ENCODE measurements at places on chromosomes 2 and 18.

DNA sequence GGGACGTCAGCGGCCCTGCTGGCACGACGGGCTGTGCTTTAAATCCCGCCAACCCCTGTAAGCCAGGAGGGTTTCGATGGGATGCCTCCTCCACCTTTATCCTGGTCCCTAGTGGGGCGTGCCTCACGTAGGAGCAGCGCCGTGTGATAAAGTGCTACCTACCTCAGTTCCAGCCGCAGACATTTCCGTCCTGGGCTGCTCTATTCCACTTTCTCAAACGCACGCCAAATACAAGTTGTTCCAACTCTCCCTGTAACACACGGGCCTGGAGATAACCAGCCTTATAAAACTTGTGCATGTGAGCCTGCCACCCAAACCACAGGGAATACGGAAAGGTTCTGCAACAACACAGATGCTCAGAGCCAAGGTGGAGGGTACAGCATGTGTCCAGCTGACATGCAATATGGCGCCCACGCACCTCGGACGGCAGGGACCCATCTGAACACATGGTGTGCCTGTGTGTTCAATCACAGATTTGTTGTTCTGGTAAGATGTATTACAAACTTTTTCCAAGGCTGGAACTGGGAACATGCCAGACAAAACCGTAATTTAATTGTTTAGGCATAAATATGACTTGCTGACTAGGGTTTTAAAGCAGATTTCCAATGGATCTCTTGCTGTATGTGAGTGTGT is 47.7 kb downstream of the ZNF516 start:
- peaks cover 29% of the 10 kb centered on the region for H3K27me3 ChIP-seq
- peaks cover 6% of the 10 kb centered on the region for H3K36me3 ChIP-seq
- H3K4me1 ChIP-seq = peaks cover 16% of the 10 kb centered on the region
- DNase-seq = no peak
- H3K27ac ChIP-seq = no peak overlapping the region

DNA sequence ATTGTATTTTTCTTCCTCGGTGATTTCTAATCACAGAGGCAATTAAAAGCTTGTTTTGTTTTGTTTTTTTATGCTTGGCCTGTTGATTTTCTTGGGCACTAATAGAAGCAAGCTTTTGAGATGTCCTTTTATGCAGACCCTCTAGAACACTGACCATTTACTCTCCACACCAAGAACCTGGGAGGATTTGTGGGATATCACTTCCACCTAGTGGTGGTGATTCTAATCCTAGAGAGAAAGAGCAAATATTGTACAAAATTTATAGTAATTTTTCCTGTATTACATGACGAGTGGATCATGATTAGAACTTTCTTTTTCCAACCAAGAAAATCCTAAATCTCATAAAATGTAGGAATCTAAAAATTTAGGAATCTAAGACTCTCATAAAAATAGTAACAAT is 23.4 kb downstream of the NEMP2 start:
- H3K36me3 ChIP-seq = peaks cover 41% of the 10 kb centered on the region
- DNase-seq = no peak
- H3K4me3 ChIP-seq = no peak overlapping the region
- H3K27me3 ChIP-seq = no peaks in the 10 kb centered on the region

GRCh38 chr2:36177282-36177681 is 178.3 kb upstream of the CRIM1 start:
- no peaks in the 10 kb centered on the region for H3K4me1 ChIP-seq
- no peak for DNase-seq

- no peak for DNase-seq
- H3K4me3 ChIP-seq = no peak overlapping the region
- H3K4me1 ChIP-seq = no peaks in the 10 kb centered on the region
- H3K36me3 ChIP-seq = no peaks in the 10 kb centered on the region
- no peak overlapping the region for H3K27ac ChIP-seq
These were observed 198.7 kb downstream of the DOK6 start for GRCh38 chr18:69599377-69599776.

DNA sequence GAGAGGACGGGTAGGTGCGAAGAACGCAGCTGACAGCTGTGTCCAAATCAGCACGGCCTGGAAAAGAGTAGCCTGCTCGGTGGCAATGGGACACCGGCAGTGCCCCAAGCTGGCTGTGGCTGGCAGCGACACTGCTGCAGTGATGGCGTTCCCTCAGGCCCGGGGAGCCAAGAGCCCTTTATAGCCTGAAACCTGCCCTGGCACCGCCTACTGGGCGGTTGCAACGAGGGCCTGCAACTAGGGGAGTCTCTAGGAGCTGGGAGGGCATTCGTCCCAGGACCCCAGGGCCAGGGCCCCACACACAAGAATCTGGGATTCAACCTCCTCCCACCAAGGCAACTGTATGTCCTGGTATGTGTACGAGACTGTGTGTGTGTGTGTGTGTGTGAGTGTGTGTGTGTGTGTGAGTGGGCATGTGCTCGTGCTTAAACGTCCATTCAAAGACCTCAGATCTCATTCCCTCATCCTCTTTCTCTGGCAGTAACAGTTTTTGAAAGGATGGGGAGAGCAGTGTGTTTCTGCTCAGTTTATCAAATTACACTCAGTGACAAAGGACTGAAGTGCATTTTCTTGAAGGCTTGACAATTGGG is 6.8 kb upstream of the CYP26B1 start:
- DNase-seq = no peak
- peaks cover 4% of the 10 kb centered on the region for H3K4me1 ChIP-seq
- no peak overlapping the region for H3K27ac ChIP-seq
- H3K4me3 ChIP-seq = no peak overlapping the region

DNA sequence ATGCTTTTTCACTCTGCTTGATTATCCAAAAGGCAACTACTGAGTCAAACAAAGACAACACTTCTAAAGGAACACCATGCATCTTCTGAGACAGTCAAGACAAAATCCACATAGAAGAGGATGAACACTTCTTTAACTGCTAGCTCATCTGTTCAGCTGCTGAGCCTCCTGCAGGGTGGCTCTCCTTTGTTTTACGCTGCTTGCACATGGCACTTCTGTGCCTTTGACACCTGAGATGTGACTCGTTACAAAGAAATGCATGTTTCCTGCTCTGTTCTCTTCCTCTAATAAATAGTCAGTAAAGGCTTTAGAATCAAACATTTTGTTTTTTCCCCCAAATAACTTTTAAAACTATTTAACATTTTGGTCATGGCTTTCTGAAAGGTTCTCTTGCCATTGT is 1129.4 kb downstream of the TDRD15 start:
- H3K4me3 ChIP-seq = no peak overlapping the region
- H3K27ac ChIP-seq = no peak overlapping the region
- no peaks in the 10 kb centered on the region for H3K27me3 ChIP-seq
- no peak for DNase-seq

DNA sequence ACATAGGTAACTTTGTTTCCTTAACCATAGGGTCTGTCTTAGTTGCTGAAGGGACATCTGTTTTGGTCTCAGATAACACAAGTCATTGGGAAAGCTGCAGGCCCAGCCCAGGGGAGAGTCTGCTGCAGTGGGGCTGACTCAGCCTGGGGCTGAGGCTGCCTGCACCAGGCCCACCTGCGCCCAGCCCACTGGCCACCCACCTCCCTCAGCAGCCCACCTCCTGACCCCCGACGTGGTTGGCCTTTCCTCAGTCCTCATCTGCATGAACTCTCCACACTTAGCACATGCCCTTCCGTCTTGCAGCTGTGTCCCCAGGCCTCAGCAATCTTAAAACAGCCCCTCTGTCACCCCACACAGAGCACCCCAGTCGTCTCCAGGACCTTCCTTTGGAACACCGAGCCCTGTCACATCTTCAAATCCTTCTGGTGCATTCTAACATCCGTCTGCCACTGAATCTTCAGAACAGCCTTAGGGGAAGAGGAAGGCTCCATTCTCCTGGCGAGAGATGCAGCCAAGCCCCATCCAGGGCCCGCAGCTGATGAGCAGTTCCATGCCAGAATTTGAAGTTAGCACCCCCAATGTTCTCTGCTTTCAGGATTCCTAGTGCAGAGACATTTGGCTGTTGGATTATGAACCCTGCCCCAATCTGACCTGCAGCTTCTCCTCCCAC is 231.4 kb downstream of the SEPTIN10 start:
- H3K27ac ChIP-seq = no peak overlapping the region
- H3K4me1 ChIP-seq = no peaks in the 10 kb centered on the region
- peaks cover 2% of the 10 kb centered on the region for H3K27me3 ChIP-seq

DNA sequence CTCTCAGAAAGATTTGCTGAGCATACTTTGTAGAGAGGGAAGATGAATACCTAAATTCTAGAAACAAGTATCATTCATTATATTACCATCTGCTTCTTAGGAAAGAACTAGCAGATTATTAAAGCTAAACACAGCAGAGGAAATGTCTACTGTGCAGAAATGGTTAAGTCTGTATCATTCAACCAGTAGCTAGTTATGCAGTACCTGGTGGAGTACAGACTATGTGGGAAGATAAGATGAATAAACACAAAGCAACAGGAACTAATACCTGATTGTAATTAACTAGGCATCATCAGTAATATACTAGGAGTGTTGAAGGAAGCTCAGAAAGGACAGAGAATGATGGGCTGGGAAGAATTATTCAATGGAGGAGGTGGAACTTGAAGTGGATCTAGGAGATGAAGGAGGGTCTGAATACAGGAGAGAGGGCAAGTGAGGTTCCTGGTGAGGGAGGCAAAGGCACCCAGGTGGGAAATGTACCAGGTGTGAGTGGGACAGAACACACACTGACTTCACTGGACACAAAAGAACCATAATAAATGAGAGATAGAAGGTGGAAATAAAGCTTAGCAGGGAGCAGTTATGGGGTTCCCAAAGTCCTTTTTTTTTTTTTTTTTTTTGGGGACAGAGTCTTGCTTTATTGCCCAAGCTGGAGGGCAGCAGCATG is 9.5 kb downstream of the WDFY1 start:
- H3K4me3 ChIP-seq = no peak overlapping the region
- no peak for DNase-seq
- H3K27ac ChIP-seq = peak overlapping the region; percentile 3

DNA sequence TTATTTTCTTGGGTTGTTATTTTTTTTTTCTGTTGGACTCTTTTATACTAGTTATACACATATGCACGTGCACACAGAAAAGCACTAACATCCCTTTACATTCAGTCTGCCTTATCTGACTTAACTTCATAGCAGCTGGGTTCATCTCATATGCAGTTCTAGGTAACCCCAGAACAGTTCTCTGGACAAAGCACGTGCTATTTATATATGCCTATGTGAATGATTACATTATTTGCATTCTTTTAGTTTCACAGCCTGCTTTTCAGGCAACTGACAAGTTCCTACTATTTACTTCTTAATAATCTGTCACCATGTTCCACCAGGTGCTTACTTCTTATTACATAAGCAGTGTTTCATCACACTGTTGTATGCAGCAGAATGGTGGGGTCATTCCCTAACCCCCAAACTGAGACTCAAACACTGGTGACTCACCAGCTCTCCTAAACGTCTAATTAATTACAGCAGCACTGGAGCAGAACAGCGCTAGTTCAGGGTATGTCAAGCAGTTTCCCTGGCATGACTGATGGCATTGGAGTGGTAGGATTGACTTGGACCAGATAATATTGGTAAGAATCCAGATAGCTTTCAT is 372.8 kb downstream of the CLIP4 start:
- H3K27ac ChIP-seq = no peak overlapping the region
- no peak overlapping the region for H3K4me3 ChIP-seq
- H3K27me3 ChIP-seq = peaks cover 7% of the 10 kb centered on the region
- DNase-seq = no peak
- H3K4me1 ChIP-seq = no peaks in the 10 kb centered on the region

DNA sequence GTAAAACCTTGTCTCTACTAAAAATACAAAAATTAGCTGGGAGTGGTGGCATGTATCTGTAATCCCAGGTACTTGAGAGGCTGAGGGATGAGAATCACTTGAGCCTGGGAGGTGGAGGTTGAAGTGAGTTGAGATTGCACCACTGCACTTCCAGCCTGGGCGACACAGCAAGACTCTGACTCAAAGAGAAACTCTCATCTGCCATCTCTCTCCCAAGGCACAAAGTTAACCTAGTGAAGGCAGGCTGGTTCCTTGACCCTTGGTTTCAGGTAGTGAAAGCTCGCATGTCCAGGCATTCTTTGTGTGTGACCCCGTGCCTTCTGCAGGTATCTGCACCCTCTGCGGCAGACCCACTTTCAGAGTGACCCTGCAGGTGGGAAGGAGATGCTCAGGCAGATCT is 100.0 kb downstream of the WDSUB1 start:
- H3K4me1 ChIP-seq = no peaks in the 10 kb centered on the region
- no peak overlapping the region for H3K27ac ChIP-seq
- H3K36me3 ChIP-seq = no peaks in the 10 kb centered on the region
- no peak overlapping the region for H3K4me3 ChIP-seq
- no peak for DNase-seq

GRCh38 chr18:30957066-30957465 is 85.5 kb downstream of the DSC3 start:
- no peak overlapping the region for H3K27ac ChIP-seq
- no peaks in the 10 kb centered on the region for H3K4me1 ChIP-seq
- H3K4me3 ChIP-seq = no peak overlapping the region
- no peak for DNase-seq
- no peaks in the 10 kb centered on the region for H3K27me3 ChIP-seq

Data from activated T-helper 1 cell treated with anti-CD3 and anti-CD28 coated beads, Interleukin-12 subunit alpha, Interleukin-12 subunit beta, Interleukin-2, Interleukin-4 antibody, amounts not matched to agents 30 ng/mL and 10 ng/mL and 1 ng/mL, durations not matched to agents 14 hours and 24 hours and 36 hours (primary cell).